ENCODE measurements at places on chromosomes 1 and 21.

- DNase-seq, result no peak
Measured at GRCh38 chr21:31286621-31287020, 57.4 kb downstream of the TIAM1 start.

DNA sequence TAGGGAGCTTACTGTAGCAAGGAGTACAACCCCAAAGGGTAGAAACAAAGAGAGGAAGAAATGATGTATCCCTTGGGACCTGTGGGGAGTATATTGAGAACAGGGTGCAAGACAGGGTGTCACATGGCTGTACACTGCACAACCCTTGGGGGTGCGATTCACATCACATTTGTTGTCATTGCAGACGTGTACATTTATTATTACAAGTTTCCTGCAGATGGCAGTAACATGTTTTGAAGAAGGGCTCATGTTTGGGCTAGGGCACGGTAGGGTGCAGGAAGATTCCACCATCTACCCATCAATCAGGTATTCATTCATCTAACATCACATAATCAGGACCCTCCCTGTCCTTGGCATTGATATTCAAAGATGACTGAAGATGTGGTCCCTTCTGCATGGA, 62.5 kb downstream of the NDUFS5 start:
- no peak for DNase-seq

GRCh38 chr21:44527156-44527982, 12.6 kb downstream of the KRTAP10-1 start:
- no peak for DNase-seq

DNA sequence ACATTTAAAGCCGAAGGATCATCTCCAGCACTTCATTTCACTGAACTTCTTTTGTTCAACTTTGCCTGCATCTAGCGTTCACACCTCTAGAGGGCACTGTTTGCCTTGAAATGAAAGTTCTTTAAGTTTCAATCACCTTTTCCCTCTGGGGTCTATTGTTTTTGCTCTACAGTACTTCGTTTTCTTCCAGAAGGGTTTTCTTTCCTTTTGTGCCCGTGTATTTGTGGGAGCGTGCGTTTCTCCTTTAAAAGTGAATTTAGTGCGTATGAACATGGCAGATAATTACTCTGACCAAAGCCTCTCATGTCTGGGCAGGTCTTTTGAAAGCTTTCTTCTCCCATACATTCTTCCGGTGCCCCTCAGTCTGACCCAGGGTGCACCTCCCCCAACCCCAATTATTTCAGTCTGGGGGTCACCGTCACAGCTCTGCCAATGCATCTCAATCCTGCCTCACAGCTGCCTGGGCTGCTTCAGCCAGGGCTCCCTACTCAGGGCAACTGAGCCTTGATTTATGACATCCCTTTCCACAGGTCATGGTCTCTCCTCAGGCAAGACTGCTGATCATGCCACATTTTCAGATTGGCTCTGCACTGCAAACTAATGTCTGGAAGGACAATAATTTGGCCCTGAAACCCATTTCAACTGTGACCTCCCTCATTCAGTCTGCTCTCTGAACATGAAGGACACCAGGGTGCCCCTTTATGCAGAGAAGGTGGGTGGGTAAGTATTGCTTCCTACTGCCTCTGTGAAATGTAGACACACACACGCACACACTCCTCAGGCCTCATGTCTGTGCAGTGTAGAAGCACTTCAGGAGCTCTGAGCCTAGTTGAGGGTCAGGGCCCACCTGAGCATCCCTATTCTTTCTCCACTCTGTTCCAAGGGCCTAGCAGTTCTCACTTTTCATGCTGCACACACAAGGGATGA, 88.6 kb downstream of the NUF2 start:
- DNase-seq, result no peak

DNA sequence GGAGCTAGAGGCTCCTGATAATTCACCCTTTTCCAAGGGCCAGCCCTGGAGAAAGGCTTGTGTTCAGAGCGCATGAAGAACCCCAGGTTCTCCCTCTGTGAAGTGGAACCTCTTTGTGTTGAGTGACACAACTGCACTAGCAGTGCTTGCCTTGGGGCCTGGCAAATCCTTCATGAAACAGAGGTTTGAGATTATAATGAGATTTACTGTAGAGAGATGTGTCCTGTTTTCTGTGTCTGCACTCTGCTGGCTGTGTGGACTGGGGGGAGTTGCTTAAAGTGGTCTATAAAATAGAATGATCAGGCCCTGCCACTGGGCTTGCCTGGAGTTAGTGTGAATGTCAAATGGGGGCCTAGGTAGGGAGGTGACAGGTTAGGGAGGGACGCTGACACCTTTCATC, 11.5 kb upstream of the TNFRSF1B start:
- DNase-seq, result no peak

Measured in stimulated activated CD4-positive, alpha-beta T cell treated with anti-CD3 and anti-CD28 coated beads, Interleukin-15, amount 100 ng/mL, for 1 hour (primary cell).